ENCODE measurements at places on chromosomes 16 and 17.

DNA sequence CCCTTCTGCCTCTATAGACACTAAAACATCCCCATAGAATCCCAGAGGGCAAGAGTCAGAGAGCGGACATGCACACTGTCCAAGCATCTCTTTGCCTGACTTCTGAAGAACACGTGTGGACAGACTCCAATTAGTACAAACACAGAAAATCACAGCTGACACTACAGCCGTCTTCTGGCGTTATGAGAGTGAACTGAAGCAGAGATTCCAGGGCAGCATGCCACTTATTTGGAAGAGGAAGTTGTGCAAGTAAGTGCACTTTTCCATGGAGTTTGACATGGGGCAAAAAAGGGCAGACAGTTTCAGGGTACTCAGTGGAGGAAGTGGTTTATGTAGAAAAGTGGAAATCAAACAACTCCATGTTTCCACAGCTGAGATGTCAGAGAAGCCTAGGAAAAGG, 16.8 kb upstream of the ZNF287 start:
- DNase-seq: no peak

DNA sequence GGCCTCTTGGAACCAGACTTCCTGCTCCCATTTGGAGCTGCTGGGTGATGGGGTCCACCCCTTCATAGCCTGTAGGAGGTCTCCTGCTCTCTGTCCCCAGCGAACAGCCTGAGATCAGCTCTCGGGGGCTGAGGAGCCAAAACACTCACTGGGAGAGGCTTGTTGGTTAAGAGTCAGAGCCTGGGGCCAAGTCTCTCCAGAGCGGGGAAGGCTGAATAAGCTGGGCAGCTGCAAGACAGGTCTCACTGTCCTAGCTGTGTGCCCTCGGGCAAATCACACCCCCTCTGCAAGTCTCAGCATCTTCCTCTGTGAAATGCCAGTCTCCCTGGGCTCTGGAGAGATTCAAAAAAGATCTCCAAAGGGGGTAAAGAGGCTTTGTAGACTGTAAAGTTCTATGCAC, 174.6 kb downstream of the WSCD1 start:
- DNase-seq: no peak

- no peak for DNase-seq
These were observed 31.2 kb upstream of the CAPN15 start for GRCh38 chr16:496097-496886.

- DNase-seq: no peak
These were observed at the start of gene AHSP for GRCh38 chr16:31527734-31528274. Gene AHSP, plus strand, starts transcription at chr16:31527900. Its CDS starts 240 bp downstream, at chr16:31528140.

- no peak for DNase-seq
These were observed 29.9 kb downstream of the DCUN1D3 start for GRCh38 chr16:20870122-20870820.

GRCh38 chr16:89360760-89361435, 129.5 kb downstream of the ANKRD11 start:
- peak; percentile 75 for DNase-seq

GRCh38 chr16:9797306-9797705, 384.9 kb downstream of the GRIN2A start:
- no peak for DNase-seq

- no peak for DNase-seq
These were observed 27.4 kb downstream of the TMEM132E start for GRCh38 chr17:34606763-34607162.

DNA sequence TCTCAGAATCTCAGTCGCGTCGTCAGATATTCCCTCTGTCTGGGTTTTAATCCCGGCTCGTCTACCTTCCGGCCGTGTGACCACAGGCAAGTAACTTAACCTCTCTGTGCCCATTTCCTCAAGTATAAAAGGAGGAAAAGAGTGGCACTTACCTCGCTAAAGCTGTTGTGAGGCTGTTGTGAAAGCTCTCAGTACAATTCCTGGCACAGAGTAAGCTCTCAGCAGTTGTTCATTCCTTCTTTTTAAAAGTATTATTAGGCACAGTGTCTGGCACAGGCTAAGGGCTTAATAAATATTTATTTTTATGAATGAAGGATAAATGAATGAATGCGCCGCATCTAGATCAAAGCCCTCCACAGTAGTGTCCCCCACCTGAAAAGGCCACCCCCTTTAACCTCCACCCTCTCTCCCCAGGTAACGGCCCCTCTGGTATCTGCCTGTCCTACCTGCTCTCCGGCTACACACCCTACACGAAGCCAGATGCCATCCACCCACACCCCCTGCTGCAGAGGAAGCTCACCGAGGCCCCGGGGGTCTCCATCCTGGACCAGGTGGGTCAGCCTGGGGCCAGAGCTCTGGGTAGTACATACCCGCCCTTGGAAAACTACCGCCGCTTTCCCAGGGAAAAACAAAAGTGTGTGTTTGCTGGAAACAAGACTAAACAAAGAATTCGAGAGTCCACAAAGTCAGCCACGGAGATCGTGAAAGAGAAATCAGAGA, 6.0 kb downstream of the OSGIN1 start:
- no peak for DNase-seq

- no peak for DNase-seq
These were observed 7.9 kb downstream of the HIRIP3 start for GRCh38 chr16:29987371-29988085.

DNA sequence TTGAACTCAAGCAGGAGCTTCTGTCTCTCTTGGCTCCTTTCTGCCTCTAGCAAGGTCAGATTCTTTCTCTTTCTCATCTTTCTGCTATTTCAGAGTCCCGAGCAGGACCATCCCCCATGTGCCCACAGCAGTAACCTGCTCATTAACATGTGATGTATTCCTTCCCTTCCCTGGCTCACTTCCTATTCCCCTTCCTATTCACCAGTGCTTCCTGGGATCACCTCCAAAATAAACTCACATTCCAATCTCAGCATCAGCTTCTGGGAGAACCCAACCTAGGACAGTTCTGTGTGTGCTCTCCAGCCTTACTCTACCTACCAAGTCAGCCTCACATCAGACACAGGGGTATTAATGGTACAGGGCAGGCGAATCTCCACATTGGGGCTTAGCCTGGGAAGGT, 546.4 kb upstream of the SALL1 start:
- no peak for DNase-seq

GRCh38 chr16:17476414-17477259, 5.9 kb upstream of the XYLT1 start:
- DNase-seq: no peak

- DNase-seq: no peak
These were observed 147.3 kb upstream of the KCNJ18 start for GRCh38 chr17:21545064-21545463.

- no peak for DNase-seq
These were observed 10.3 kb upstream of the DLX4 start for GRCh38 chr17:49958723-49959122.

GRCh38 chr16:88853325-88853941, 3.3 kb downstream of the GALNS start:
- DNase-seq: no peak

- no peak for DNase-seq
These were observed 44.0 kb downstream of the SOST start for GRCh38 chr17:43714465-43715149.

DNA sequence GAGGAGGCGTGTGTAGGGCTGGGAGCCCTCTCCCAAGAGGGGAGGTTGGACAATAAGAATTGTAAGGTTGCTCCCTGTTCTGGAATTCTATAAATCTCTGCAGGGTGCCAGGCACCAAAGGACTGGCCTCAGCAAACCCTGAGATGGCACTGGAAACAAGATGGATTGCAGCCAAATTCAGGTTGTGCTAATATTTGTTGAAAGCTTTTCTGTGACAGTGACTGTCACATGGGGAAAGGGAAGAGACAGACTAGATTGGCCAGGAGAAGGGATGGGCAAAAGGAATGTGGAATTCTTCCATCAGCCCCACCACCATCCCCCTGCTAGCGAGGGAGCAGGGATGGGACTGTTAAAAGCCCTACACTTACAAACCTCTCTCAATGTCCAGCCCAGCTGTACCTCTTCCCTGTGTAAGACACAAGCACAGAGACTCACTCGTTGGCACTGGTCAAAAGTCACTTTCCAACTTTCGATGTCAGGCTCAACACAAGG, 62.4 kb downstream of the SOX9 start:
- DNase-seq: no peak

DNA sequence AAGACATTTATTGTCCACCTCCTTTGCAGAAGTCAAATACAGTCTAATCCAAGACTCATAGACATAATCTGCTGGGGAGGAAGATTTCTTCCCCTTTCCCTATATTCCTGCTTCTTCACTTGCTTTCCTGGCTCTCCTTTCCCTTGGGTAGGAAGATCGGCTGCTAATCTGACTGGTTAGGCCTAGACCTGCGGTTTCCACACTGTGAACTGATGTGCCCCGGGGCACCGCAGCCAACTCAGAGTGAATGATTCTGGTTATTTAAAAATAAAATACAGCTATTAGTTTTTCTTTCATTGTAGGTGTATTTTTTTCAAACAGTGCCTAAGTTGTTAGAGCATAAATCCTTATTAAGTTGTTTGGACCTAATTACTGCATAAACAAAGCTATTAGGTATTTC, 78.9 kb downstream of the DNAH3 start:
- no peak for DNase-seq

DNA sequence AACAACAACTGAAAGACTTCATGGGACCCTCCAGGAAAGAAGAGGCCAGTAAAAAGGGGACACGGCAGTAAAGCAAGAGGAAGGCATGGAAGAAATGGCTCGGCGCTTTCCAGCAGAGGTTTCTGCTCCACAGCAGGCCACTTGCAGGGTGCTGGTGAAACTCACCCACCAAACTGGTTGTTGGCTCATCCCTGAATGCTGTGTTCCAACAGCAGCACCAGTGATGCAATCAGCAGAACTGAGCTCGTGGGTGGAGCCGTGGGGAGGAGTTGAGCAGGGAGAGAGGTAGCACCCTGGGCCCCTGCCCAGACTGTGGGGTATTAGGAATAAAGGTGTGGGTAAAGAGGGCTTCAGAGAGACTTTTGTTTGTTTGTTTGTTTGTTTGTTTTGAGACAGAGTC, 62.8 kb upstream of the ADCY9 start:
- no peak for DNase-seq

All from stimulated activated CD4-positive, alpha-beta T cell treated with anti-CD3 and anti-CD28 coated beads, Interleukin-2, amount 100 ng/mL, for 24 hours (primary cell).